ENCODE measurements at places on chromosomes 12 and 14.

- DNase-seq = no peak
These were observed 40.8 kb downstream of the PRKCH start for GRCh38 chr14:61362072-61362750.

- no peak for DNase-seq
These were observed 24.0 kb downstream of the PLEKHH1 start for GRCh38 chr14:67557118-67557517.

DNA sequence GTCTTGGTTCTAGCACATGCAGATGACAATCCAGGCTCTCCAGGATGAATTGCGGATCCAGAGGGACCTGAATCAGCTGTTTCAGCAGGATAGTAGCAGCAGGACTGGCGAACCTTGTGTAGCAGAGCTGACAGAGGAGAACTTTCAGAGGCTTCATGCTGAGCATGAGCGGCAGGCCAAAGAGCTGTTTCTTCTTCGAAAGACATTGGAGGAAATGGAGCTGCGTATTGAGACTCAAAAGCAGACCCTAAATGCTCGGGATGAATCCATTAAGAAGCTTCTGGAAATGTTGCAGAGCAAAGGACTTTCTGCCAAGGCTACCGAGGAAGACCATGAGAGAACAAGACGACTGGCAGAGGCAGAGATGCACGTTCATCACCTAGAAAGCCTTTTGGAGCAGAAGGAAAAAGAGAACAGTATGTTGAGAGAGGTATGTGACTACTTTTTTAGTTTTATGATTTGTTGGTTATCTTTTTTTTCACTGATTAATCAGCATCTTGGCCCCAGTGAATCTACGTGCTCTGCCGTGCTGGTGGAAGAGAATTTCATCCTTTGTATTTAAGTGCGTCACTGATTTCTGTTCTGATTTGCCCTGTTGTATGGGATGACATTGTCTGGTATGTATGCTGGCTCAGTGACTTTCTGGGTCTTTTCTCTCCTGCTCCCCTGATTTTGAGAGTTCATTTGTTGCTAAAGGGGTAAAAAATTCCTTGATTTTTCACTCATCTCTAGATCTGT lies 92.3 kb downstream of the ERC1 start:
- no peak for DNase-seq

DNA sequence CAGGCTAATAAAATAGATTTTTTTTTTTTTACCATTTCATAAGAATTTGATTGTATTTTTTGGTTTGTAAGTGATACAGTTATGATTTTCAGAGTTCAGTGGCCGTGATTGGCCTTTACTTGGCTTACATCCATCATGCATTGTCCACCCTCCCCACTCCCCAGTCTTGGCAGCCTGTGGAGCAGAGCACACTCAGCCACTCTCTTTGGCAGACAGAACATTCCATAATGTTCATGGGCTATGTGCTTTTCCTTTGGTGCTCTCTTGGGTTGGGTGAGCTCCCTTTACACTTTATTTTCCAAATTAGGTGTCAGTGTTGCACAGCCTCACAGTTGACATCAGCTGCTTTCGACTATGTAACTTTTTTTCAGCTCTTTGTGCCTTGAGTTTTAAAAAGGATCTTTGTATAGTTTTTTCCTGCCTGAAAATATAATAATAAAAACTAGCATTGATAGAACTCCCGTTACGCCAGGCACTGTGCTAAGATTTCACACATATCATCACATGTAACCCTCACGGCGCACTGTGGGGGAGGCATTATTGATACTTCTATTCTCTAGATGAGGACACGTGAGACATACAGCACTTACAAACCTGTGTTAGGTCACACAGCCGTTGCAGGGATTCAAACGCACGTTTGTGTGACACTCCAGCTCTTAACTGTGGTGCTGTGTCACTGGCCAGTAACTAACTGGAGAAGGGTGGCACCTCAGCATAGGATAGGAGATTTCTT lies 21.5 kb downstream of the SUDS3 start:
- DNase-seq = no peak

- DNase-seq = peak; percentile 36
These were observed 16.9 kb downstream of the LRCOL1 start for GRCh38 chr12:132593521-132593920.

GRCh38 chr12:24630446-24630845 lies 318.5 kb downstream of the BCAT1 start:
- DNase-seq = no peak

DNA sequence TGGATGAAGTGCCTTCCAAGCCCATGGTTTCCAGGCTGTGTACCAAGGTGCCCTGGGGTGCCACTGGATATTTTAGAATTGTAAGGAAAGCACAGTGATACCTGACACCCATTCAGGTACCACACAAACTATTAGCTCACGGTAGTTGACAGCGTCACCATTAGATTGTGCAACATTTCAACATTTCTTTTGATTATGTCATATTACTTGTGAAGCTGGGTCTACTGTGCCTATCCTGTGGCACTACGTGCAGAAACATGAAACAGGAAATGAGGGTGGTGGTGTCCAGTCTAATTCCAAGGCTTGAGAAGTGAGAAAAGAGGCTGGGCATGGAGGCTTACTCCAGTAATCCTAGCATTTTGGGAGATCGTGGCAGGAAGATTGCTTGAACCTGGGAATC lies 75.5 kb upstream of the CPM start:
- DNase-seq = peak; percentile 11

- DNase-seq = no peak
These were observed 171.4 kb downstream of the EMP1 start for GRCh38 chr12:13367973-13368372.

- no peak for DNase-seq
These were observed 69.3 kb downstream of the SERPINA3 start for GRCh38 chr14:94681300-94682060.

- peak; percentile 58 for DNase-seq
These were observed 896 bp downstream of the EIF5 start for GRCh38 chr14:103334644-103335622.

DNA sequence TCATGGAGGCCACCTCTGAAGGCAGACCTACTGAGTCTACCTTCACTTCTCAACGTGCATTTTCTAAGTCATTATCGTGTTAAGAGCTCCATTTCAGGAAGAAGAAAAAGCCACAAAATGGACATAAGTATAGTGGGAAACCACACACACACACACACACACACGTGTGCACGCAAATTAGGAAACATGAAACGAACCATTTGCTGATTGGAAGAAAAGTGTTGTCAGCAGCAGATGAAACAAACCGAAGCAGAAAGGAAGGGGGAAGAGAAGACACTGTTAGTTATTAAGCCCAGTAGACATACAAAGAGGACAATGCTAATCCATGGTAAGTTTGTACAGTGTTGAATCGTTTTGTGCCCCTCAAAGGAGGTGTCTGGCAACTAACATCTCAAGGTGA lies 9.9 kb upstream of the VPS33A start:
- no peak for DNase-seq

DNA sequence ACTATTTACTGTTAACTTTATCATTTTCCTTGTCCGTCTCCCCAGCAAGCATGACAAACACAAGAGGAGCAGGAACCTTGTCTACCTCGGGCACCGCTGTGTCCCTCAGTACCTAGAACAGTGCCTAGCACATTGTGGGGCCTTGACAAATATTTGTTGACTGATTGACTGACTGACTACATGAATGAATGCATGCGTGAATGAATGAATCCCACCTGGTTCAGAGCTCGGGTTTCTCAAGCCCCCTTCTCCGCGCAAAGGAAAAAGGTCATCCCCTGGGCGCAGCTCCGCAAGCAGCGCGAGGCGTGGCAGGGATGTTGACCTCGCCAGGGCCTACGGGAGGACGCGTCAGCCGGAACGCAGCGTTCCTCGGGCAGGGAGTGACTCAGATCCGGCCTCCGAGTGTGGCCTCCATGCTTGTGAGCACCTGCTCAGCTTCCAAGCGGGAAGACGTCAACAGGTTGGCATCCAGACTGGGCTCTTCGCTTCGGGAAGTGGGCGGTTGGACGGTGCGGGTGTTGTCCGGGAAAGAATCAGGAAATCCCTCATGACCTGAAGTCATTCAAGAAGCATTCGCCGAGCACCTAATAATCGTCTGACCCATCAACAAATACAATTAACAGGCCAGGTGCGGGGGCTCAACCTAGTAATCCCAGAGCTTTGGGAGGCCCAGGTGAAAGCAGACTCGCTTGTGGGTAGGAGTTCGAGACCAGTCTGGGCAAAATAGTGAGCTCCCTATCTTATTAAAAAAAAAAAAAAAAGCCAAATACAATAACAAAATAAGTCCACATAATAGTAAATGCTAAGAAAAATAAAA lies 13.9 kb upstream of the UBC start:
- DNase-seq = no peak

DNA sequence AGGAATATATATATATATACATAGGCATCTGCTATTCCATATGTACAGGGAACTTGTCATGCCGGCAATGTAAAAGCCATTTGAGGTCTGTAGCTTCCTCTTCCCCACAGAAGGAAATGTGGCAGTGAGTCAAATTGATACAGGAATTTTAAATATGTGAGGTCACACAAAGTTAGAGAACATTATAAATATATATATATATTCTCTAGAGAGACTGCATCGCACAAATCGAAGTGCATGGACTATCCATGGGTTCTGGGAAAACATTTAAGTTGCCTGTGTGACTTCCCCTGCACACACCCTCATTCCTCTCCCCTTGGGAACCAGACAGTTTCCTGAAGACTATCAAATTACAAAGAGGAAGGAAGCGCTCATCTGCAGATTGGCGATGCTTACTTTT lies 100.9 kb upstream of the CCDC91 start:
- DNase-seq = peak; percentile 100

DNA sequence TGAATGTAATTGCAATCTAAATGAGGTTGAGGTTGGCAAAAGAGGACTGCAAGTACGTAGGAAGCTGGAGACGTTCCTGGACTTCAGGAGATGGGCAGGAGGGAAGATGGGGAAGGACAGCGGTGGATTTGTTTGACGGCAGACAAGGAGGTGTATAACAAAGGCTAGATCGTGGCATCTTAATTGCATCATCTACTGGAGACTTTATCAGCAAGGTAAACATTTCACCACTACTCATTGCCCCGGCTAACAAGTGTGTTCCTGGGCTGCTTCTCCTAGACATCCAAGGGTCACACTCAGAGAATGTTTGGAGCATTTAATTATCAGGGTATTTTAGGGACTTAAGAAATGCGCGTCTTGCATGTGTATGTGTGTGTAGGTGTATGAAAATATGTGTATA lies 128.5 kb downstream of the KCNK10 start:
- no peak for DNase-seq

DNA sequence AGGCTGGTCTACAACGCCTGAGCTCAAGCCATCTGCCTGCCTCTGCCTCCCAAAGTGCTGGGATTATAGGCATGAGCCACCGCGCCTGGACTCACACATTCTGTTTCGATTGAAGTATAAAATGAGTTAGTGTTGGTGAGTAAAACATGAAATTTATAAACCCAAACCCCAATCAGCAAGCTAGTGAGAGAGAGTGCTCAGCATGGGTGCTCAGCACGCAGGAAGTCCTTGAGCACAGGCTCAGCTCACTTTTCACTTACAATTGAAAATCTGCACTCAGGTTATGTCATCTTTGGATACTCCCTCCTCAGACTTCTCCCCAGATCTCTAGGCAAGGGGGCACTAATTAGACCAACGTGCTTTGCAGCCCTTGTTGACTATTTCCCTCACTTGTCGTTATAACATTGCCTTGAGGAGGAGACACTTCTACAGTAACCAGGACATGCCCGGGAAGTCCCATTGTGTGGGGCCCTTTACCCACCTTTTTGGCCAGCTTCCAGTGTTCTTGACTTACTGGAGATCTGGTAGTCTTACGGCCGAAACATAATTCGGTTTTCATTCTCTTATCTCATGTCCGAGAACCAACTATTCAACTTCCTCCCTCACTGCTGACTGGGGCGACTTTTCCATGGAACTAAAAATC lies 68.5 kb upstream of the AMN1 start:
- no peak for DNase-seq

GRCh38 chr14:102525219-102525928 lies 15.8 kb upstream of the ANKRD9 start:
- DNase-seq = peak; percentile 38

Data from NCI-H2171 (cell line).